Activated naive CD4-positive, alpha-beta T cell treated with anti-CD3 and anti-CD28 coated beads, Interleukin-2, amount 10 ng/mL, durations not matched to agents 5 hours and 36 hours (primary cell): ENCODE measurements at places on chromosomes 3 and 15. TPM values are rescaled to one million over a fixed set of nuclear protein-coding genes. Genes with fewer than 3 reads are reported as not detected.

IQCF5 gene
- not detected for total RNA-seq

ZNF502 gene
- total RNA-seq: 1.3 TPM

ZNF148 gene
- total RNA-seq: 46.6 TPM

MKRN3 gene
- 5.7 TPM for total RNA-seq

TUSC7 gene
- total RNA-seq: not detected
